ENCODE measurements at places on chromosomes 7 and 10.

DNA sequence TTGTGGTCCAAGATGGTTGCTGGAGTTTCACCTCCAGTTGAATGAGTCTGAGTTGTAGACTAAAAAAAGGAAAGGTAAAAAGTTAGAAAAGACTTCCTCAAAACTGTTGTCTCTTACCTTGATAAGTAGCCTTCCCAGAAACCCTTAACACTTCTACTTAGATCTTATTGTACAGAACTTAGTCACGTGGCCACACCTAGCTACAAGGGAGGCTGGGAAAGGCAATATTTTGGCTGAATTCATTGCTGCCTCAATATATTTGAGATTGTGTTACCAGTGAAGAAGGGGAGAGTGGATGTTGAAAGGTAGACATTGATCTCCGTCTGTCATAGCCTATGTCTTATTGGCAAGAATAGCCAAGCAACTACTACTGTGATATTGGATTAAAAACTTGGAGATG lies 35.5 kb upstream of the VDAC2 start:
- DNase-seq, result no peak

- DNase-seq, result peak; percentile 29
Observed at GRCh38 chr10:60883187-60883586, 60.8 kb downstream of the RHOBTB1 start.

DNA sequence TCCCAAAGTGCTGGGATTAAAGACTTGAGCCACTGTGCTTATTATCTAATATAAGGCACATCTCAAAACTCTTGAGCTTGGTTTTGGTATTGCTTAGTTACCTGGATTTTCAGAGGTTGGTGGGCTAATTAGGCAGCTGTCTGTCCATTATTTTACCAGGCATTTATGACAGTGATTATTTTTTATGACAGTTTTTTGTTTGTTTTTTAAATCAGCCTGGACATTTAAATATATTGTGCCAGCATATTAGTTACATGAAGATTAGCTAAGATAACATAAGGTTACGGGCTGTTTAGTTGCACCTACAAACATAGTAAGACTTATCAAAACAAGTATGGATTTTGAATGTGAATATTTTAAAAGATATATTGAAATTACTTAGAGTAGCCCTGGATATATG lies 2.6 kb upstream of the ZRANB1 start:
- DNase-seq, result no peak

DNA sequence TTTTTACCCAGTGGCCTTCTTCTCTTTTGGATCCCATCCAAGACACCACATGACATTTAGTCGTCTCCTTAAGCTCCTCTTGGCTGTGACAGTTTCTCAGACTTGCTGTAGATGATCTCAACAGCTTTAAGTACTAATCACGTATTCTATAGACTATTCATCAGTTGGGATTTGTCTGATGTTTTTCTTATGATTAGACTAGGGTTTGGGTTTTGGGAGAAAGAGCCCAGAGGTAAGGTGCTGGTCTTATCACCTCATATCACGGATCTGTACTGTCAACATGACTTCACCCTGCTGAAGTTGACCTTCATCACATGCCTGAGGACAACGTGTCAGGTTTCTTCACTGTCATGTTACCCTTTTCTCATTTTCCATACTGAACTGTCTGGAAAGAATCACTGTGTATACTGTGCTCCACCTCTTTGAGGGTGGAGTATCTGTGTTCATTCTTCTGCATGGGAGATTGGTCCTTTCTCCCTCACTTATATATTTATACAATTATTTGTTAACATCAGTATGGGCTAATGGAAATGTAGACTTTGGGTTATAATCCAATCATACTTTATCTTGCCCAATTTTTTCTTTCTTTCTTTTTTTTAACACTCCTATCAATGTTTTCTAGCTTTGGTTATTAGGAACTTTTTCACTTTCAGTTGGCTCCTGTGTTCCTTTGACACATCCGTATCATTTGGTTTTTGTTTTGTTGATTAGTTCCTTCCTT lies 6.4 kb upstream of the HKDC1 start:
- DNase-seq, result no peak

GRCh38 chr10:126917975-126918908 lies 13.0 kb downstream of the DOCK1 start:
- peak; percentile 60 for DNase-seq

GRCh38 chr10:7696545-7696944 lies 6.6 kb upstream of the ITIH2 start:
- DNase-seq, result no peak

DNA sequence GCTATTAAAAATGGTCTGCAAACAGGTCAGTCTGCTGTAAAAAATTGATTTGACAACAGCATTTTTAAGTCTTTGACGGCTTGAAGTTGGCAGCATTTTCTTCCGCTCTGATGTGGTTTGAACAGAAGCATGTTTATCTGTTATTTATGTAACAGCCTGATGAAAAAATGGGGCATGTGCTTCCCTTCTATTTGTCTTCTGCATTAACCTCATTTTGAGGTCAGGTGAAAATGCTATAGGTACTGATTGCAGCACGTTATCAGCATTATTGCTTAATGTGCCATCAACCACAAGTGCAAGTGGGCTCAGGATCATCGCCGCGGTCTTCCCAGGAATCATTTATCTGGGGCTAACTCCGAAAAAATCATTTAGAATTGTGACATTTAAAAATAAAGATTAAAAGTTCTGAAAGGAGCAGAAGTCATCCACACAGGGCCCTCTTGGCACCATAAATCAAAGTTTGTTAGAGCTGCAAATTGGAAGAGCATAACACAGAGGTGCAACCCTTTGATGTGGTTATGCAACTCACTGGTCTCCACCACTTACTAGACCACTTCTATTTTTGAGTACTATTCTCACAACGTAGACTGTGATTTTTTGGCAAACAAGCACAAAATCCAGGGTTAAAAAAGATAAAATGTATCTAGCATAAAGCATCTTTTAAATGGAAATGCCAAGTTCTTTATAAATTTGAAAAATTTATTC lies 307.7 kb downstream of the MDFIC start:
- no peak for DNase-seq

DNA sequence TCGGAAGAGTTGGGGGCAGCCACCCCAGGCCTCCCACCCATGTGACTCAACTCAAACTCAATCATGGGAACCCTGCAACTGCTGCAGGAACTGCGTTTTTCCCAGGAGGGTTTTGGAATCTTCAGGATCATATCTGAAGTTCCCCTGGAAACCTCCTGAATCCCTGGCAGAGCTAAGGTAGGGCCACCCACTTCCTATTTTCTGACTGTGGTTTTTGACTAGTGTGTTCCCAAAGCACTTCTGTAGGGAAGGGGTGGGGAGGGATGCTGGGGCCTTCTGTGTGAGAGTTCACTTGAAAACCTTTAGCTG lies 127.6 kb upstream of the UNC5B start:
- no peak for DNase-seq

DNA sequence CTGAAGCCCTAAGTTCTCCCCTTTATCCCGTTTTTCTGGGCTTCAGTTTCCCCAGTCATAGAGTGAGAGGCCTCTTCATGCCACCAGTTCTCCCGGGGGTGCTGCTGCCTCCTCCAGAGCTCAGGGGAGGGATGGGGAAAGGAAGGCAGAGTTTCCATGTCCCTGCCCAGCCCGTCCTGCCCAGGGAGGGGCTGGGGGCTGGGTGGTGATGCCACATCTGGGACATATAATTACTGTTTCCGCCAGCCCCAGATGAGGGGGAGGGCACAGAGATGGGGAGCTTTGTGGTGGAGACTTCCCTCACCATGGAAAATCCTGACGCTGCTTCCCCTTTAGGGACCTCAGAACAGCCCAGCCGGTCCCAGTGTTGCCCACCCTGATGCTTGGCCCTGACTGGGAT lies 4.1 kb downstream of the AQP1 start:
- no peak for DNase-seq

DNA sequence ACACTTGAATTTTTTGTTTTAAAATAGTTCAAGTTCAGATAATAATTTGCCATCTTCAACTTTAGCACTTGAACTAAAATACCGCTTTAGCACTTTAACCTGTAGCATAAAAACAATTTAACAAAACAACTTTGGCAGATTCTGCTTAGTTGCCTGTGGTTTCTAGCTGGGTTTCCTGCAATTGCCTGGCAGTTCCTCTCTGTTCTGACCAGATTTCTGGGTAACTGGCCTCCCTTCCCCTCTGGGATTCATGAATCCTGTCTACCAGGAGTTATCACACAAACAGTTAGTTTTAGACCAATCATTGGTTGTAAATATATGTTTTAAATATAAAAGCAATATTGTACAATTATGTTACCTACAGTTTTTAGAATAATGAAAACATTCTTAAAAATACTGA lies 89.8 kb upstream of the HDAC9 start:
- DNase-seq, result no peak

DNA sequence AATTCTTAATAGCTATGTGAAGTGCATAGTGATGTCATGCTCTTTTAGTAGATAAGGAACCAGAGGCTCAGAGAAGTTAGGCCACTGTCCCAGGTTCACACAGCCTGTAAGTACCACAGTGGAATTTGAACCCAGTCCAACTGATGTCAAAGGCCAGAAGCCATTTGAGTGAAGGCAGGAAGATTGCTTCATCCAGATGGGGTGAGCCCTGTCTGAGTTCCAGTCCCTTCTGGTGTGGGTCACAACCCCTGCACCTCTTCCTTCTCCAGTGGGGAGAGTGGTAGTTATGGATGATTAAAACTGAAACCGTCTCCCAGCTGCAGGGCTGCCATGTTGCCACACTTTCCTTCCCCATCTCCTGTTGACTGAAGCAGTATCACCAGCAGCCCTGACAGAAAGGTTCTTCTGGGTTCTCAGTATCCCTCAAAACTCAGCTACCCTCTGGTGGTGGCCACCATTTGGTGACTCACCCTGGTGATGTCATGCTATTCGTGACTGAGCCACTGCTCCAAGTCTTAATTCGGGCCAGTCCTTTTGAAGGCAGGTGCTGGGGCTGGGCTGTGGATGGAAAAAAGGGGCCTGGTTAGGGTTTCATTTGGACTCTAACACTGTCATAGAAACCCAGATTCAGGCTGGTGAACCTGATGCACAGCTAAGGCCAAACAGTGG lies 1.5 kb upstream of the C10orf95 start:
- DNase-seq, result no peak

DNA sequence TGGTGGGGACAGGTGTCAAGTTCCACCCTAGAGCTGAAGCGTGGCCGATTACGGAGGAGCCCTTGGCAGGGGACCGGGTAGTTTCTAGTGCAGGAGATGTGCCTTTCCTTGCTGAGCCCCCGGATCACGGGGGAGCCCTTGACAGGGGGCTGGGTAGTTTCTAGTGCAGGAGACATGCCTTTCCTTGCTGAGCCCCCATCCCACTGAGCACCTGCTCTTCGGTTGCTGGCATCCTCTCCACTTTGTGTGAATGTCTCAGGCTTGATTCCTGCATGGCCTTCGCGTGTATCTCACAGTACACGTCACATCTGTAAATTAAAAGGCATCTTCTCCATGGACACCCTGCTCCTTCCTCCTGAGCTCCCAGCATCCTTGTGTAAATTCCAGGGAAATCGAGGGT lies 263.5 kb downstream of the ADARB2 start:
- DNase-seq, result no peak

GRCh38 chr7:43439631-43440401 lies 143.1 kb upstream of the STK17A start:
- DNase-seq, result peak; percentile 76
